ENCODE measurements at places on chromosomes 2 and 18. TPM values are rescaled to one million over a fixed set of nuclear protein-coding genes. Genes with fewer than 3 reads are reported as not detected.
A peak's percentile ranks its signal among the peaks of the same experiment; 100 is the strongest.

The GPR39 gene
- total RNA-seq, result 3.1 TPM

The AQP12A gene
- not detected for total RNA-seq

The PAIP2B gene
- total RNA-seq, result 0.03 TPM

The LIMS4 gene
- 0.26 TPM for total RNA-seq

The LBH gene
- total RNA-seq, result 60.0 TPM

The MAPRE3 gene
- total RNA-seq, result 4.8 TPM

The CHRND gene
- total RNA-seq, result not detected

The ADD2 gene
- total RNA-seq, result 13.3 TPM

The WDR35 gene
- 4.4 TPM for total RNA-seq

The APLF gene
- total RNA-seq, result 0.99 TPM

The FAM161A gene
- 7.2 TPM for total RNA-seq

DNA sequence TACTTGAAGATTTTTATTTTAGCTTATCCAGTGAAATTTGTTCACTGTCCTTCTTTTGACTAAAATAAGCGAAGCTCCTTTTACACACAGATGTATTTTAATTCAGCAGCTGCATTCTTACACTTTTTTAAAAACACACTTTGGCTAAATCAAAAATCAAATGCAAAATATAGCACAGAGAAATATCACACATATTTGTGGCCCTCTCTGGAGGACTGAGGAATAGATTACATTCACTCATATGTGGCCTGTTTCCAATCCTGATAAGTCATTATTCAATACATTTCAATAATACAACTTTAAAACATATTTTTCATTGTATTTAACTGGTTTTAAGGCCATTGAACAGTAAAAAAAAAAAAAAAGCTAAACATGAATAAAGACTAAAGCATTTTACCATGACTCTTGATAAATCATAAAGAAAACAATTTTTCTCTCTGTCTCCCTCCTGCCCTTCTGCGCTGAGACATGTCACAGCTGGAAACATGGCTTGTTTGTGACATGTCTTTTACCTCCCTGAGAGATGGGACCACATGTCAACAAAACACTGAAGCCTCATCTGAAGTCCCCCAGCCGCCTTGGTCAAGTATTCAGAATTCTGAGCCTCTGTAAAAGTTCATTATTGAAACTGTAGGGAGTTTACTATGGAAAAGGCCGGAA lies 221.0 kb downstream of the ZNF407 start:
- no peak for DNase-seq

DNA sequence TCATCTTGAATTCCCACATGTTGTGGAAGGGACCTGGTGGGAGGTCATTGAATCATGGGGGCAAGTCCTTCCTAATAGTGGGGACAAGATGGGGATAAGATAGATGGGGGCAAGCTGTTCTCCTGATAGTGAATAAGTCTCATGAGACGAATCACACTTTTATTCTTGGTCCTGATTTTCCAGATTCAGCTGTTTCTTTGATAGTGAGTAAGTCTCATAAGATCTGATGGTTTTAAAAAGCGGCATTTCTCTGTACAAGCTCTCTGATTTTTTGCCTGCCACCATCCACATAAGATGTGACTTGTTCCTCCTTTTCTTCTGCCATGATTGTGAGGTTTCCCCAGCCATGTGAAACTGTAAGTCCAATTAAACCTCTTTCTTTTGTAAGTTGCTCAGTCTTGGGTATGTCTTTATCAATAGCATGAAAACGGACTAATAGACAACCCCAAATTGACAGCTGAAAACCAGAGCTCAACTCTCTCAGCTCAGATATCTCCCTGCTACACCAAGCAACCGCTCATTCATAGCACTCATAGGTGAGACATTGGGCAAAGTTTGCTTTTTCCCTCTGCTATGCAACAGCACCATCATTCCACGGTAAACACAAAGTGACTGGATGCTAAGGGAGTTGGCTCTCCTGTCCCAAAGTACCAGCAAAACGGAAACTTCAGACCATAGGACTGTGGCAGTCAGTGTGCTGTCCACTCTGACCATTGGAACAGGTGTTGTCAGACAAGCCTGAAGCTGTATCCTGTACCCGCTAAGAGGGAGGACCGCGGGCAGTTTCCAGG lies 44.9 kb upstream of the TBC1D8 start:
- no peak for DNase-seq

- DNase-seq, result peak; percentile 38
Observed at GRCh38 chr2:166373951-166374350, 1.8 kb downstream of the SCN9A start.

DNA sequence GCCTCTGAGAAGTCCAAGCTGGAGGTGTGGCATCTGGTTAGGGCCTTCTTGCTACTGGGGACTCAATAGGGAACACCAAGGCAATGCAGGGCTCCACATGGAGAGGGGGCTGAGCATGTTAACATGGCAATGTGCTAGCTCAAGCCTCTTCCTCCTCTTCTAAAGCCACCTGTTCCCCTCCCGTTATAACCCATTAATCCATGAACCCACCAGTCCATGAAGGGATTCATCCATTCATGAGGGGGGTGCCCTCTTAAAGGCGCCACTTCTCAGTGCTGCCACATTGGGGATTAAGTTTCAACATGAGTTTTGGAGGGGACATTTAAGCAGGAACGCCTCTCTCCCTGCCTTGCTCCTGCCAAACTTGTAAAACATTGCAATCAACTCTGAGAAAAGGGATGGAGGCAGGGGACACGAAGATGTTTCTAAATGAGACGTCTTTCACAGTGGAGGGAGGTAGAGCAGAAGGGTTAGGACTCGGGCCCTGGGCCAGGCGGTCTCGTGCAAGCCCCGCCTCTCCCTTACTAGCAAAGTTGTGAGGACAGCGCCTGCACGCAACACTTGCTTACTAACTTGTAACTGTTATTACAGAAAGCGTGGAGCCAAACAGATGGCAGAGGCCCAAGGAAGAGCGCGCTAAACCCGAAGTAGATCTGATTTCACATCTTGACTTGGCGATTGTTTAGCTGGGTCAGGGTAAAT lies 118.2 kb upstream of the ZNF516 start:
- DNase-seq, result no peak

- no peak for DNase-seq
Observed at GRCh38 chr18:3405713-3406112, 44.3 kb upstream of the TGIF1 start.

- DNase-seq, result peak; percentile 27
Observed at GRCh38 chr2:69973335-69973735, 11.9 kb upstream of the ASPRV1 start.

DNA sequence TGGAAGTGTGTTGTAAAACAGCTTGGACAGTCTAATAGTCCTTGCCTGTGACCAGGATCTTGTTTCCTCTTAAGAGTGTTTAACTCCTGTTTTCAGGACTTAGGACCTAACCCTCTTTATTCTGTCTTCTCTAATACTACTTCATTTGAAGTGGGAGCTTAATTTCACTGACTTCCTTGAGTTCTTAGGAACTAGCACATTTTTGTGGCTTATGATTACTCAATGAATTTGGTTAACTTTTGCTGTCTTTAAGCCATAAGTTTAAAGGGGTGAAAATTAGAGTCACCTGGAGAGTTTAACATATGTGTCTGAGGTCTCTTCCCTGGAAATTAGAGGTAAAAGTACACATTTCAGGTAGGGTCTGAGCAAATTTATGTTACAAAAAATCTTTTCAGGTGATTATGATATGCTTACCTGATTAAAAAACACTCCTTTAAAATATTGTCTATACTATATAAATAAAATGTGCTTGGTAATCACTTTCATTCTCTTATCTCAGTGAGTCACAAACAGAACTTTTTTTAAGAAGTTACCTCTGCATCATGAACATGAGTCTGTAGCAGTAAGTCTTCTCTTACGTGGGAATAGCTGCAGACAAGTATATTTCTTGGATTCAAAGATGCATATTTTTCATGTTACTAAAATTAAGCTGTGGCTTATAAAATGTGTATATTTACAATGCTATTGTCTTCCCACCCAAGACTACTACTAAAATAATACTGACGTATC lies 52.7 kb downstream of the ATP9B start:
- DNase-seq, result no peak

GRCh38 chr2:9360701-9361100 lies 62.6 kb downstream of the ITGB1BP1 start:
- no peak for DNase-seq

DNA sequence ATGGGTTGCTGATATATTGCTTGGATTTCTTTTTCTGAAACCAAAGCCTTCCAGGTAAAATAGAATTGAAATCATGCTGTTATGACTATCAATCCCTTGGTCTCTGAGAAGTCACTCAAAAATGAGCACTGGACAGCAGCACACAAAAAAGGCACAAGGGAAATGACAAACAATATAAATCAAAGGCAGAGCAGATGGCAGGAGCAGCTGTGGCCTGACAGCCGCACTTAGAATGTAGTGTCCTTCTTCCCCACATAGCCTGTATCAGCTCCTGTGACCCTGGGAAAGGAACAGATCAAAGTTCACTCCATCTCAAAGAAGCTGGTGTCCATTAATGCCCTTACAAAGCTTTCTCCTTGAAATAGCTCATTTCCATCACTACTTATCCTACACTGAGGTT lies 326.7 kb downstream of the SUCLG1 start:
- DNase-seq, result no peak

- no peak for DNase-seq
Observed at GRCh38 chr2:54586494-54586893, 130.4 kb downstream of the SPTBN1 start.

Data from MG63 (cell line).